NCI-H526 treated with DMSO at 0.1 percent for 48 hours (cell line): ENCODE measurements at places on chromosomes 16 and 17.
A peak's percentile ranks its signal among the peaks of the same experiment; 100 is the strongest.

DNA sequence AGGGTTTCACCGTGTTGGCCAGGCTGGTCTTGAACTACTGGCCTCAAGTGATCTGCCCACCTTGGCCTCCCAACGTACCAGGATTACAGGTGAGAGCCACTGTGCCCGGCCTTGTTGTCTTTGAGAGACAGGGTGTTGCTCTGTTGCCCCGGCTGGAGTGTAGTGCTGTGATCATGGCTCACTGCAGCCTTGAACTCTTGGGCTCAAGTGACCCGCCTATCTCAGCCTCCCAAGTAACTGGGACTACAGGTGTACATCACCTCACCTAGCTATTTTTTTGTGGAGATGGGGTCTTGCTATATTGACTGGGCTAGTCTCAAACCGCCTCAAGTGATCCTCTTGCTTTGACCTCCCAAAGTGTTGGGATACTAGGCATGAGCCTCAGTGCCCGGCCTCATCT, 68.4 kb downstream of the PGS1 start:
- DNase-seq: no peak

DNA sequence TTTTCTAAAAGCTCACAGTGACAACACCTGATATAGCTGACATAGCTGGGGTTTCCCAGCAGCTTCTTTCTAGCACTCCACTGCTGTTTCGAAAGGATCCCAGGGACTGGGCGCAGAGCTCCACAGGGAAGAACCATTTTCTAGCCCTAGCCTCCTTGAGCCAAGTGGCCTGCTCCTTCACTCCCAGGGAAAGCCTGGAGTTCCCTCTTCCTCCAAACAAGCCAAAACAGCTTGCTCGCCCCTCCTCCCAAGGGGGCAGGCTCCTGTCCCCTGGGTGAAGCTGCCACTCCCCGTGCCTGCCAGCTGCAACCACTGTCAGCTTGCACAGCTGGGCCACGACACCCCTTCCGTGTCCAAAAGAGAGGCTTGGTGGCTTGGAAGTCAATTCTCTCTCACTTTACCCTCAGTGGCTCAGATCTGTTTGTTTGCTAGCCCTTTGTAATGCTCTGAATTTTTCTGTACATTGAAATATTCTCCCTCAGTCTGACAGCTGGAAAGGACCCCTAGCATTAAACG, 59.8 kb downstream of the CYTH1 start:
- DNase-seq: no peak

GRCh38 chr17:78933025-78933958, 8.1 kb upstream of the TIMP2 start:
- DNase-seq: no peak

GRCh38 chr17:71941920-71942319, 178.9 kb upstream of the SOX9 start:
- no peak for DNase-seq

DNA sequence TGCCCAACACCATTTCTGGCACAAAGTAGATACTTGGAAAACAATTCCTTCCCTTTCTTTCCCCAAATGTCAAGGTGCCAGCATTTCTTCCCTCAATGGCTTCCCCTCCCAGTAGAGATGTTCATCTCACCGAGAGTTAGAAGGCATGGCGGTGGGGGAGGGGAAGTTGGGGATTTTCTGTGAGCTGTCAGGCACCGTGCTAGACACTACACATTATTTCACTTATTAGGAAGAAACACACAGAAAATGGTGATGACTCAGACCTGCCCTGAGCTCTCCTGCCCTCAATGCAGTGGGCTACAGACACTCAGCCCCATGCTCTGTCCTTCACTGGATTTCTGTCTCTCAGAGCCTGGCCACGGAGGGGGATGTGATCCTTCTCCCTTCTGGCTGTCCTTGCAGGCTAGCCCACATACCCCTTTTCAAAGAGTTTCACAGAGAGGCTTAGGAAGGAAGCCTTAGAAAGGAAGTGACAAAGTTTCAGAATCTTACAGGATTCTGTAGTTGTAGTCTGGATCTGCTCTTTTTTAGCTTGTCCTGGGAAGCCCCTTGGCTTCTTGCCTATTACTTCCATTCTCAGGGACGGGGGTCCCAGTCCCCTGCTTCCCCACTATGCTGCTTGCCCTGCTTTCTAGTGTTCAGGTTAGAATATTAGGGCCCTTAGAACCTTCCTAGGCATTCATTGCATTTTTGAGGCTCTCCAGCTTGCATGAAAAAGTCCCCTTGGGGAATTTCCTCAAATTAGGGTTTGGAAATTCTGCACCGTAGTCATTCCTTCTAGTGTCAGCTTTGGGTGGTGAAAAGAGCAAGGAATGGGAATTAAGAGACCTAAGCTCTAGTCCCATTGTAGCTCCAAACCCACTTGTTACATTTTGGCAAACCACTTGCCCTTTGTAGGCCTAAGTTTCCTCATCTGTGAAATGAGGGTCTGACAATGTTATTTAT, 12.2 kb upstream of the CCL5 start:
- DNase-seq: no peak

- DNase-seq: no peak
Measured at GRCh38 chr17:81416612-81417011, 21.4 kb downstream of the BAHCC1 start.

DNA sequence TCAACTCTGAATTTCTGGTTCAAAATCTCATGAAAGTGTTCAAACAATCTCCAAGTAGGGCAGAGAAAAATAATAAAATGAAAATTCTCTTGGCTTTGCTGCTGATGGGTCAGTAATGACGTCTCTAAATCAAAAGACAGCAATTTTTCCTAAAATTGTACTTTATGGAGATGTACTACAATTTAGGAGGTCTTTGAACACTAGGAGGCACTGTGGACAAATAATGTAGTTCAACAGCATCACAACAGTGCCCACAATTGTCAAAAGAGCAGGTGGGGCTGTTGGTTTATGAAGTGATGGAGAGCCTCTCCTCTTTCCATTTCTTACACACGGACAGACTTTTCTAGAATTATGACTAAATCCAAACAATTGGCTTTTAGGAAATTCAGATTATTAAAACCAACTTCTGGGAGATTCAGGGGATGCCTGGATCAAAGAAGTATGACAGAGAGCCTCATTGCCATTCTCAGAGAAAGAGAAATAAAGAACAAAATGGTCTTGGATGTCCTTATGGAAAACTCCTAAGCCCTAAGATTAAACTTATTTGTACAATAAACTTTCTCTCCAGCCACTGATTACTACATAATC, 23.8 kb downstream of the EZH1 start:
- peak; percentile 36 for DNase-seq

DNA sequence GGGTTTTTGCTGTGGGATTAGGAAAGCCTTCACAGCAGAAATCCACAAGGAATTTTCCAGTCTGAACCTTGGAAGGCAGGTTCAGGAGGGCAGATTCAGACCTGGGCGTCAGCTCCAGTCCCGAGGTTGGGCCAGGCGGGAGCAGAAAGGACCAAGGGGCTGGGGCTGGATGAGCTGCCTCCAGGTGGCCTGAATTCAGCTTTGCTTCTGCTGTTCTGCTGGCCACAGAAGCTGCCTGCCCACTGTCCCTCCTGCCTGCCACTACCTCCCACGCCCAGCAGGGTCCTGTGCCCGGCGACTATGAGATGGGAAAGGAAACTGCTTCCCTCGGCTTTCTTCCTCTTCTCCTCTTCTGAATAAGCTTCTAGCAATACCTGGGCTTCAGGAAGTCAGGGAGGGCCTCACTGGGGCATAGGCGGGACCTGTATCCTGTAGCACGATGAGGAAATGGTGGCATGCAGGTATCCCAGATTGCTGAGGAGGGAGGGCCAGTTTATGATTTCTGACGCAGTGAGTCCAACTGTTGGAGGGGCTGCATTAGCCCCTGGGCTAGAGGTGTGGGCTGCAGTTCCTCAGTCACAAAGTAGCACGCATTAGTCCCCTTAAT, 18.4 kb downstream of the TBX4 start:
- no peak for DNase-seq

- DNase-seq: no peak
Measured at GRCh38 chr17:75411328-75412067, 6.0 kb upstream of the GRB2 start.

DNA sequence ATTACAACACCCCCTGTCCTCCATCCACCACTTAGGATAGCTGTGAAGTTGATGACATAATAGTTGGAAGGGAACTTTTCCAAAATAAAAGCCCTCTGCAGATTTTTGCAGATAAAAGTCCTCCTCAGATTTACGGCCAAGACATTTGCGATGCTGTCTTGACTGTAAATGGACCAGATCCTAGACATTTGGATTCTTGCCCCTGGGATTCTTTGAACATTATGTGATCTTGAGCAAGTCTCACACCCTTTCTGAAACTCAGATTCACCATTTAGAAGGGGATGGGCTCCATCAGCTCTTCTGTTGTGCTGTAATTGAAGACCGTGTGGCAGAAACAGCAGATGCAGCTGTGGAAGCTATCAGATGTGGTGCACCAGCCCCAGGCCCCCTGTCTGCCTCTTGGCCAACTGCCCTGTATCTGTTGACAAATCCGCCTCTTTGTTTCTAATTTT, 153.9 kb upstream of the CACNG3 start:
- DNase-seq: no peak

- no peak for DNase-seq
Measured at GRCh38 chr17:81992306-81993102, 15.1 kb downstream of the ASPSCR1 start.

GRCh38 chr17:17512866-17513265, 16.7 kb upstream of the RASD1 start:
- DNase-seq: no peak

GRCh38 chr17:3730881-3731429, 7.3 kb downstream of the HASPIN start:
- no peak for DNase-seq

DNA sequence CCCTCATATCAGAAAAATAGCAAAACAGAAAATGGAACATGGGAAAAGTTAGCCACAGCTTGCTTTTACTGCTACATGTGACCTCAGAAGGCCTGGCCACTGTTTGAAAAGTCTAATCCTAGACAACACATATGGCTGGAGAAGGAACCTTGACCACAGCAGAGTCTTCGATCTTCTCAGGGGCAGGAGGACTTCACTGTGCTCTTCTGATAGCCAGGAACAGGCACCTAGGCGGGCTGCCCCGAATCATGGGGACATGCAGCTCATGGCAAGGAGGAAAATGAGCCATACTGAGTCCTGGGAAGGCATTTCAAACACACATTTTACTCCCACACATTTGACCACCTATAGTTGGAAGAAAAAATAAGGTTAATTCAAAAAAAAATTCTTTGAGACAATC, 31.1 kb upstream of the ADORA2B start:
- no peak for DNase-seq
